ENCODE measurements at places on chromosomes 4 and X. TPM values are rescaled to one million over a fixed set of nuclear protein-coding genes. Genes with fewer than 3 reads are reported as not detected.

Gene TMEM47
- polyA plus RNA-seq: not detected

Gene NEIL3
- polyA plus RNA-seq: 2.7 TPM

Gene SCD5
- not detected for polyA plus RNA-seq

Gene UCHL1
- polyA plus RNA-seq: not detected

Gene ADRA2C
- polyA plus RNA-seq: not detected

Gene PAGE5
- 3.3 TPM for polyA plus RNA-seq

Gene PROM1
- not detected for polyA plus RNA-seq

DNA sequence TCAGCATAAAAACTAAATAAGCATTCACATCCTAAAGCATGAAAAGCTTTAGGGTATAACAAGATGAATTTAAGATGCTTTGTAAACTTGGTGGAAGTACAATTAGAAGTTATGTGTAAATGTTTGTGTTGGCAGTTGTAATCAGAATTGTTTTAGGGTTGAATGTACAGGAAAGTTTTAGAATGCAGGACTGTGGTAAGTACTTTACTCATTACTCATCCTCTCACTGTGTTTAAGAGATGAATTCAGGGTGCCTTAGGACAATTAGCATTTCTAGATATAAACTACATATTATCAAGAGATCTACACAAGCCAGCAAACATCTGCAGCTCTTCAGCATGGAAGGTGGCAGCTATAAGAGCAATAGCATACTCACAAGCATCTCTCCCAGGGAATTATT is 77.5 kb upstream of the ELOVL6 start:
- no peak overlapping the region for H3K27ac ChIP-seq
- no peaks in the 10 kb centered on the region for H3K36me3 ChIP-seq
- H3K4me1 ChIP-seq: no peaks in the 10 kb centered on the region
- H3K4me3 ChIP-seq: no peak overlapping the region

GRCh38 chr4:172656055-172656454 is 512.6 kb upstream of the GALNT7 start:
- no peak for DNase-seq
- H3K4me3 ChIP-seq: no peak overlapping the region
- H3K36me3 ChIP-seq: no peaks in the 10 kb centered on the region
- no peak overlapping the region for H3K27ac ChIP-seq
- no peaks in the 10 kb centered on the region for H3K27me3 ChIP-seq

GRCh38 chr4:55925241-55925640 is 23.5 kb upstream of the CEP135 start:
- DNase-seq: no peak
- no peaks in the 10 kb centered on the region for H3K4me1 ChIP-seq
- no peaks in the 10 kb centered on the region for H3K36me3 ChIP-seq
- no peak overlapping the region for H3K4me3 ChIP-seq
- H3K27ac ChIP-seq: no peak overlapping the region
- no peaks in the 10 kb centered on the region for H3K27me3 ChIP-seq

- H3K4me3 ChIP-seq: no peak overlapping the region
- H3K27me3 ChIP-seq: no peaks in the 10 kb centered on the region
- no peak overlapping the region for H3K27ac ChIP-seq
- no peak for DNase-seq
- no peaks in the 10 kb centered on the region for H3K36me3 ChIP-seq
Measured at GRCh38 chr4:185773419-185773818, 38.6 kb downstream of the SORBS2 start.

- no peak for DNase-seq
- H3K36me3 ChIP-seq: no peaks in the 10 kb centered on the region
- H3K4me3 ChIP-seq: no peak overlapping the region
- no peaks in the 10 kb centered on the region for H3K27me3 ChIP-seq
- H3K27ac ChIP-seq: no peak overlapping the region
- no peaks in the 10 kb centered on the region for H3K4me1 ChIP-seq
Measured at GRCh38 chr4:53044651-53044960, 182.5 kb downstream of the RASL11B start.

DNA sequence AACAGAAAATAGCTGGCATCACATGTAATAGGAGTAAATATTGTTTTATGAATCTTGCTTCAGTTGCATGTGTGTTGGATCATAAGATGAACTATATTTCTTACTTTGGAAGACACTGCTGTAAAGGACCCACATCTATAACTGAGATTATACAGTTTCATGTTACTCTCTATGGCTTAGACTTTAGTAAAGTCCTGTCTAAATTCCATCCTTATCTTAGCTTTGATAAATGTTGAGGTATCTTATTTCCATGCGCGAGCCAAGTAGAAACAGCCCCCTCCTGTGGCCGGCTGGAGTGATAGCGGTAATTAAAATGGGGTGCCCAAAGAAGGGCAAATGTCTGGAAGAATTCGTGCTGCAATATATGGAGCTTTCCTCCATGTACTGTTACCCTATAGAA is 43.0 kb downstream of the CCDC158 start:
- H3K4me3 ChIP-seq: no peak overlapping the region
- no peaks in the 10 kb centered on the region for H3K27me3 ChIP-seq
- peak; percentile 35 for DNase-seq
- no peaks in the 10 kb centered on the region for H3K36me3 ChIP-seq

DNA sequence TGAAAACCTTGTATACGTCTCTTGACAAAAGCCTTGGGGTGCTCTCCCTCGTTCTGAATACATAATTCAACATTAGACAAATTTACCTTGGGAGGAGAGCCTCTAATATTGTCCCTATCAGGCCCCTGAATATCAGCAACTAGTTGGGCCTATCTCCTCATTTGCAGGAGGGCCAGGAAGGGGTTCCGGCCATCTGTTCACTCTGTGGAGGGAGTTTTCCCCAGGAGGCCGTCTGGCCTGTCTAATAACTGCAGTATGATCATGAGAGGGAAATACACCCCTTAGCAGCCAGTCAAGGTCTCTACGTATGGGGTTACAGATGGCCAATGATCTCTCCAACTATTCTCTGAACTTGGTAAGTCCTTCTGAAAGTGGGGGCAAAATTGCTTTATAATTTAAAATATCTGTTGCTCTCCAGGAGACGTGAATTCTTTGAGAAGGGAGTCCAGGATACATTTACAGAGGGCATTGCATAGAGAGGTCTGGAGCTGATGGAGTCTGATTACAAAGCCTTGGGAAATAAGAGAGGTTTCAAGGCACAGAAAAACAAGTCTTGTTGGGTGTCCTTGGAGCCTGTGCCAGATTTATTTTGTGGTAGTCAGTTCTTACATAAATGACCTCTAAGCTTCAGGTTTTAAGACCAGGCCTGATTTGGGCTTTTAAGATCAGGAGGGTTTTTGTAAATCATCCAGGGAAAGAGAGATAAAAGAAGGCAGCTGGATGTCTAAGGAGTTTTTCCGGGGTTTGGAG is 48.2 kb upstream of the UXT start:
- H3K27ac ChIP-seq: no peak overlapping the region
- DNase-seq: no peak
- H3K27me3 ChIP-seq: no peaks in the 10 kb centered on the region
- no peak overlapping the region for H3K4me3 ChIP-seq
- H3K36me3 ChIP-seq: no peaks in the 10 kb centered on the region
- no peaks in the 10 kb centered on the region for H3K4me1 ChIP-seq

DNA sequence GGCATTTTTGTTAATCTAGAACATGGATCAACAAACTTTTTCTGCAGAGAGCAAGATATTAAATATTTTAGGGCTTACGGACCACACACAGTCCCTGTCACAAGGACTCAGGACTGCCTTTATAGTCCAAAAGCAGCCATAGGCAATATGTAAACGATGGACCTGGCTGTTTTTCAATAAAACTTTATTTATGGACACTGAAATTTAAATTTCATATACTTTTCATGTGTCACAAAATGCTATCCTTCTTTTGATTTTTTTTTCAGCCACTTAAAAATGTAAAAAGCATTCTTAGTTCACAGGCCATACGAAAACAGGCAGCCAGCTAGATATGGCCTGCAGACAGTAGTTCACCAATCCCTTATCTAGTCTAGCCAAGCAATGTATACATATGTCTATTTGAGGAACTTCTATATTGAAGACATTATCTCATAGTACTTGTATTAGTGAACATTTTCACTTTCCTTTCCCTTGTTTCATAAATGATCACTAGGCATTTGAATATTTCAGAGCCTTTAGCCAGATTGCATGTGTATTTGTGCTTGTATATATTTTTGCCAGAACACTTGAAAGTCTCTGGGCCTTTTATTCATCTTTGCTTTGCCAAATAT is 350.9 kb downstream of the RPA4 start:
- no peak overlapping the region for H3K4me3 ChIP-seq
- no peaks in the 10 kb centered on the region for H3K4me1 ChIP-seq
- no peak overlapping the region for H3K27ac ChIP-seq
- H3K27me3 ChIP-seq: no peaks in the 10 kb centered on the region

DNA sequence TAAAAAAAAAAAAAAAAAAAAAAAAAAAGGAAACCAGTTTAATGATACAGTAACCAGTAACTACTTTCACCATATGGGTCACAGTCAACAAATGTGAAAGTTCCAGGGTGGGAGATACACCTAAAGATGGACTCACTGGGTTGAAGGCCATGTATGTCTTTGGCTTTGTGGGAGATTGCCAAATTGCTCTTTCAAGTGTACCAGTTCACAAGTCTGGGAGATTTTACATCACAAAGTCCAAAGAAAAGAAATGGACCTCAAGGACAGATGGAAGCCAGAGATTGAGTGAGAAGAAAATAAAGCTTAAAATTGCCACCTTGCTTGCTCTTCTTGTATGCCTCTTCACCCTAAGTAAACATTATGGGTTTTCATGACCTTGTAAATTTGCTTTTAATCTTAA is 65.3 kb downstream of the NHS start:
- DNase-seq: no peak
- H3K36me3 ChIP-seq: no peaks in the 10 kb centered on the region
- no peak overlapping the region for H3K27ac ChIP-seq
- no peak overlapping the region for H3K4me3 ChIP-seq
- H3K4me1 ChIP-seq: no peaks in the 10 kb centered on the region

DNA sequence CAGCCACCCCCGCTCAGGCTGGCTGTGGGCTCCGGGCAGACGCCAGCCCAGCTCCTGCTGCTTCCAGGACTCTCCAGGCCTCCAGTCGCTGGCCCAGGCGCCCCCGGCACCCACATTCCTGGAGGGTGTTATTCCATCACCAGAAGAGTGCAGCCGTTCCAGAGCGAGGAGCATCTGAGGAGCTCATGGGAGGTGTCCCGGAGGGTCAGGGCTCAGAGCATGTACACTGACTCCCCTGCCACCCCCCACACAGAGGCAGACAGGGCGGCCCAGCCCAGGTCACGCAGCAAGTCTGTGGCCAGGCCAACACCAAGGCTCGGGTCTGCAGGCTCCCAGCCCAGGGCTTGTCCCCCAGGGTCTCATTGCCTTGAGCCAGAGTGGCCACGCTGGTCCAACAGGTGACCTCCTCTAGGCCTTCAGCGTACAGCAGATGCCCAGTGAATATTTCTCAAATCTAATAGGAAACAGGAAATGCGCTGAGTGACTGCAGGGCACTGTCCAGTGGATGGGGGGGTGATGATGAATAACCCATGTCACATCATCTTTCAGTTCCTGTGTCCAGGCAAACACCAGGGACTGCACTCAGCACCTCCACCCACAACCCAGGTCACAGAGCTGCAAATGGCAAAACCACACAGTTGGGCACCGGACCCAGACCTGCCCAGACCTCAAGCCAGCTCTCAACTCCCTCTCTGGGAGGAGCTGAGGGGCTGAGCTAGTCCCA is 37.2 kb downstream of the ABLIM2 start:
- no peaks in the 10 kb centered on the region for H3K27me3 ChIP-seq
- DNase-seq: no peak
- H3K36me3 ChIP-seq: no peaks in the 10 kb centered on the region
- no peak overlapping the region for H3K4me3 ChIP-seq
- no peak overlapping the region for H3K27ac ChIP-seq

GRCh38 chr4:74294681-74295080 is 13.6 kb upstream of the EPGN start:
- no peak overlapping the region for H3K4me3 ChIP-seq
- no peaks in the 10 kb centered on the region for H3K36me3 ChIP-seq
- no peaks in the 10 kb centered on the region for H3K4me1 ChIP-seq
- no peak for DNase-seq
- no peak overlapping the region for H3K27ac ChIP-seq

DNA sequence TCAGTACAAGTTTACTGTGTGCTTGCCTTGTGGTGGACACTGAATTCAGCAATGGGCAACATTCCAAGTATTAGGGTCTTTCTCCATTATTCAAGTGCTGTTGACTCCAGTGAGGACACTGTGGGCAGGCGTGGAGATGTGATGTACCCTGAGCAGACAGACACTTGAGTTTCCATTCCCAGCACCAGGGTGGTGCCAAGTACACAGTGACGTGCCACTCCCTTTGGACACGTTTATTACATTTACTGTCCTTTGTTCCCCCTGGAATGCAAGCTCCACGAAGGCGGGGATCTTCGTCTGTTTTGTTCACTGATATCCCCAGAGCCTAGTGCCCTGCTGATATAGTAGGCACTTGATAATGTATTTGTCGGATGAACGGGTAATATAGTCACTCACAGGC is 130.6 kb upstream of the STX18 start:
- no peak overlapping the region for H3K4me3 ChIP-seq
- H3K4me1 ChIP-seq: no peaks in the 10 kb centered on the region
- no peaks in the 10 kb centered on the region for H3K27me3 ChIP-seq
- H3K36me3 ChIP-seq: no peaks in the 10 kb centered on the region
- no peak overlapping the region for H3K27ac ChIP-seq

- H3K4me1 ChIP-seq: no peaks in the 10 kb centered on the region
- no peaks in the 10 kb centered on the region for H3K36me3 ChIP-seq
- no peak for DNase-seq
- no peak overlapping the region for H3K4me3 ChIP-seq
Measured at GRCh38 chr4:24774452-24774851, 20.9 kb upstream of the SOD3 start.

DNA sequence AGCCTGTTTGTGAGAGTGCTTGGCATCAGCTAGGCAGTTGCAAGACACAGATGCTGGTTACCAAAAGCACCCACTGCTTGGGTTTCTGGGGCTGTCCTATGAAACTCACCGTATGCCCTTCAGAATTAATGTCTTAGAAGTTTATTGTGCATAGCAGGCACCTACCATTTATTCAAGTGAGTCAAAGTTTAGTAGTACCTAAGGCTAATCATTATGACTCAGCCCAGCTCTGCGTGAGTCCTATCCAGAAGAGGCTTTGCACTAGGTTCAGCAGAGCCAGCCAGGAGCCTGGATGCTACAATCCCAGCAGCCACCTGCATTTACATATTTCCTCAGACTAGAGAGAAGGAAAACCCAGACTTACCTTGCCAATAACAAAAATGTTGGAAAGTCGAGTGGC is 4.2 kb downstream of the RPS4X start:
- no peak overlapping the region for H3K4me3 ChIP-seq
- peaks cover 55% of the 10 kb centered on the region for H3K36me3 ChIP-seq
- no peak for DNase-seq
- H3K27ac ChIP-seq: no peak overlapping the region

GRCh38 chr4:158496030-158496741 is 25.5 kb upstream of the RXFP1 start:
- H3K27ac ChIP-seq: no peak overlapping the region
- no peak for DNase-seq
- H3K36me3 ChIP-seq: no peaks in the 10 kb centered on the region
- H3K4me1 ChIP-seq: no peaks in the 10 kb centered on the region
- H3K4me3 ChIP-seq: no peak overlapping the region

GRCh38 chr4:80336582-80336981 is 1.1 kb downstream of the CFAP299 start:
- DNase-seq: no peak
- no peak overlapping the region for H3K4me3 ChIP-seq
- peaks cover 10% of the 10 kb centered on the region for H3K4me1 ChIP-seq
- H3K27ac ChIP-seq: no peak overlapping the region

Measured in CD4-positive, CD25-positive, alpha-beta regulatory T cell (primary cell).